ENCODE measurements at places on chromosomes 11 and 22. TPM values are rescaled to one million over a fixed set of nuclear protein-coding genes. Genes with fewer than 3 reads are reported as not detected.

NOX4 gene
- polyA plus RNA-seq: 0.20 TPM

BTG4 gene
- polyA plus RNA-seq: not detected

GAS2 gene
- 0.46 TPM for polyA plus RNA-seq

TMPRSS13 gene
- polyA plus RNA-seq: 16.7 TPM

BCO2 gene
- 9.1 TPM for polyA plus RNA-seq

FAM83F gene
- 8.6 TPM for polyA plus RNA-seq

FAM180B gene
- polyA plus RNA-seq: not detected

SLC22A9 gene
- not detected for polyA plus RNA-seq

OR4A16 gene
- polyA plus RNA-seq: not detected

RGL4 gene
- polyA plus RNA-seq: 0.40 TPM

SYT8 gene
- polyA plus RNA-seq: 38.9 TPM

PDE2A gene
- polyA plus RNA-seq: 7.6 TPM

CCDC87 gene
- 0.09 TPM for polyA plus RNA-seq

C11orf65 gene
- polyA plus RNA-seq: 0.31 TPM

PATE2 gene
- polyA plus RNA-seq: not detected

MS4A15 gene
- not detected for polyA plus RNA-seq

GGTLC2 gene
- polyA plus RNA-seq: not detected

OR10G6 gene
- not detected for polyA plus RNA-seq

TREH gene
- 0.54 TPM for polyA plus RNA-seq

TCP11L1 gene
- polyA plus RNA-seq: 2.4 TPM

TCN2 gene
- polyA plus RNA-seq: 2.2 TPM

ZP1 gene
- polyA plus RNA-seq: 0.06 TPM

TRIM68 gene
- polyA plus RNA-seq: 3.0 TPM

RAC2 gene
- polyA plus RNA-seq: 9.4 TPM

DGCR8 gene
- polyA plus RNA-seq: 21.6 TPM

MYOD1 gene
- polyA plus RNA-seq: not detected

KRTAP5-10 gene
- 0.05 TPM for polyA plus RNA-seq

C1QTNF5 gene
- 4.8 TPM for polyA plus RNA-seq

ARHGEF17 gene
- polyA plus RNA-seq: 8.2 TPM

MS4A1 gene
- polyA plus RNA-seq: 1.5 TPM

POTEH gene
- polyA plus RNA-seq: not detected

TENM4 gene
- polyA plus RNA-seq: 4.1 TPM

GLYATL2 gene
- 0.13 TPM for polyA plus RNA-seq

LRRC74B gene
- 0.08 TPM for polyA plus RNA-seq

SBF1 gene
- polyA plus RNA-seq: 44.3 TPM

SCN4B gene
- polyA plus RNA-seq: 1.1 TPM

OR2D2 gene
- polyA plus RNA-seq: not detected

SLC29A2 gene
- 7.8 TPM for polyA plus RNA-seq

CRYBB2 gene
- 0.18 TPM for polyA plus RNA-seq

ENTHD1 gene
- not detected for polyA plus RNA-seq

MADD gene
- polyA plus RNA-seq: 8.2 TPM

VWCE gene
- 0.61 TPM for polyA plus RNA-seq

ACR gene
- 0.14 TPM for polyA plus RNA-seq

LARGE1 gene
- 2.5 TPM for polyA plus RNA-seq

KCNJ1 gene
- 0.10 TPM for polyA plus RNA-seq

CCDC73 gene
- polyA plus RNA-seq: 0.05 TPM

H19 gene
- 47.6 TPM for polyA plus RNA-seq

IFITM1 gene
- 112 TPM for polyA plus RNA-seq

C11orf91 gene
- polyA plus RNA-seq: 0.51 TPM

SDHAF2 gene
- polyA plus RNA-seq: 33.3 TPM

GLYATL1 gene
- 0.18 TPM for polyA plus RNA-seq

CD248 gene
- 1.4 TPM for polyA plus RNA-seq

HARBI1 gene
- 2.8 TPM for polyA plus RNA-seq

PGM2L1 gene
- 0.51 TPM for polyA plus RNA-seq

APOBEC3H gene
- polyA plus RNA-seq: 0.51 TPM

PDE3B gene
- 1.2 TPM for polyA plus RNA-seq

Data from esophagus (tissue), 2 donors.